Panc1 (cell line): ENCODE measurements at places on chromosomes 2 and 18.

DNA sequence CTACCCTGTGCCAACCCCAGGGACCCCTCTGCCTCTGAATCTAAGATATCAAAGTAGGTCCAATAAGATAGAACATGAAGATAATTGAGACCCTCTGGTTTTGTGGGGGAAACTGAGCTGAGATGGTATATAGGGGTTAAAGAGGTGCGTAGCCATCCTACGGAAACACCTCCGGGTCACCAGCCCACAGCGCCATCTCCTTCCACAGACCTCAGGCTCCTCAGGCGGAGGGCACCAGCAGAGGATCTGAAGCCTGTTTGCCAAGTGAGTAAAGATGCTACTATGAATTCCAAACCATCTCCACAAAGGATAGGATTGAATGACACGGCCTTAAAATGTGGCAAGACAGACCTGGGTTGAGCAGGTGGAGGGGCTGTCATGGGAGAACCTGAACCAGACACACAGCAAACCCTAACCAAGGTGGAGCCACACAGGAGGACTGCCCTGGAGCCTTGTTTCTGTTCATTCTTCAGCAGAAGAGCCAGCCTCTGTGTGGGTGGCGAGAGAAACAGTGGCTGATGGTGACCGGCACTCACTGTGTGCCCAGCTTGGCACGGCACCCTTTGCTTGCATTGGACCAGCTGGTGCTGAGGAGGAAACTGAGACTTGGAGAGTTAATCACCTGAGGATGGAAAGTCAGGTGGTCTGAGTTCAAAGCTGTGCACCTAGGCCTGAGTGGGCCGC, 10.2 kb downstream of the GBX2 start:
- no peak for DNase-seq

DNA sequence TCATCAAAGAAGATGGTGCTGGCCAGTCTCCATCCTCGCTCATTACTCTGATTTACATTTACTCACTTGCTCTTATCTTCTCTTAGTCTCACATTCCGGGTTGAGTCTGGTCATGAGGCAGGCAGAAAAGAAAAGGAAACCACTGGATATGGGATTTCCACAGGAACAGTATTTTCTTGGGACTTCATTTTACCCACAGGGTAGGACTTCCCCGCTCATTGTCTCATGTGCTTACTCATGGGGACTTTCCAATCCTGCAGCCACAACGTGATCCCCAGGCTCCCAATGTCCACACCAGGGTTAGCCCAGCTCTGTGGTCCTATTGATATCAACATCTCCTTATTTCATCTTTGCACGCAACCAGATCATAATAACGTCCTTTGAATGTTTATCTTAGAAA, 373.8 kb downstream of the TMEM182 start:
- no peak for DNase-seq

DNA sequence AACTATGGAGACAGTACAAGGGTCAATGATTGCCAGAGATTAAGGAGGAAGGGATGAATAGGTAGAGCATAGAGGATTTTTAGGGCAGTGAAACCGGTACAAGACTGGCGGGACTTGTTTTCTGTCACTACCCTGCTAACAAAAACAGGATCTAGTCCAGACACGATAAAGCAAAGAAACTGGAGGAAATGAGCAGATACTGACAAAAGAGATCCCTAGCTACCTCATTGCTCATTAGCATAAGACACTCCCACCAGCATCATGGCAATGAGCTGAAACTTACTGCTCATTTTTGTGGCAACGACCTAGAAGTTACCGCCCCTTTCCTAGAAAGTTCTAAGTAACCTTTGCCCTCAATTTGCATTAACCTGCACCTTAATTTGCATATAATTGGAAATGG, 131.2 kb downstream of the ETAA1 start:
- no peak for DNase-seq

GRCh38 chr2:240823449-240824336, 3.7 kb upstream of the KIF1A start:
- DNase-seq, result no peak

GRCh38 chr2:203586696-203587095, 51.6 kb upstream of the RAPH1 start:
- DNase-seq, result no peak

GRCh38 chr2:55482186-55482884, 37.2 kb upstream of the CFAP36 start:
- peak; percentile 5 for DNase-seq

GRCh38 chr2:6896930-6897759, 19.6 kb downstream of the RSAD2 start:
- DNase-seq, result no peak

DNA sequence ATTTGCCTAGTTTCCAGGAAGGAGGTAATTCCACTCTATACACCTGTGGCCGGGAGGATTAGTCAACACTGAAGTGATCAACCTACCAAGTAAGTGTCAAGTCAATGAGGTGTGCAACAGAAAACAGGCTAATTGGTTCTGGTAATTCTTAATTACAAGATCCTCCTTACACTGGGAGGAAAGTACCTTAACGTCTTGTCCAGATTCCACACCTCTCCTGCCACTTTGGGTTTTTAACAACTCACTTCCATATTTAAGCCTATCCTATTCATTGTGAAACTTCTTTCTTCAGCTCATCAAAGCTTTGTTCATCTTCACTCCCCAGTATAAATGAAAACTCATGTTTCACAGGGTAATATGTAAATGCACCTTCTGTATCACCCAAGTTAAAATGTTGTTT, 22.0 kb upstream of the MAP4K4 start:
- no peak for DNase-seq

GRCh38 chr2:98240786-98241398, 105.4 kb upstream of the CNGA3 start:
- no peak for DNase-seq

- no peak for DNase-seq
Measured at GRCh38 chr18:56286775-56287325, 351.5 kb downstream of the TXNL1 start.

DNA sequence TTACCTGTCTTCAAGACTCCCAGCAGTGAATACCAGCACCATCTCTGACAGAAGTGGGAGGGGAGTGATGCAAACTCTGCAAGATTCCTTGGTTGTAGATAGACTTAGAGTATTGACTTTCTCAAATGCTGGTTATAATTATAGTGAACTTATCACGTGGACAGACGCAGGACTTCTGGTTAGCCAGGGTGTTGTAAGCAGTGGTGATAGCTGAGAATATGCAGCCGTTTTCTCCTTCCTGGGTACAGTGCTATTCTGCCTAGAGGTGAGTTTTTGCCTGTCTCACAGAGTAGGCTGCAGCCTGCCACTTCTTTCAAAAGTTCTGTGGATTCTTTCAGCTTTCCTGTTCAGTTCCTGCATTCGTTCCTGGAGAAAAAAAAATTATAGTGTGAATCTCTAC, 733 bp upstream of the CXCR2 start:
- DNase-seq, result no peak

- DNase-seq, result no peak
Measured at GRCh38 chr2:66156171-66156570, 278.8 kb upstream of the MEIS1 start.

- no peak for DNase-seq
Measured at GRCh38 chr2:206853915-206854314, 85.4 kb upstream of the CPO start.

DNA sequence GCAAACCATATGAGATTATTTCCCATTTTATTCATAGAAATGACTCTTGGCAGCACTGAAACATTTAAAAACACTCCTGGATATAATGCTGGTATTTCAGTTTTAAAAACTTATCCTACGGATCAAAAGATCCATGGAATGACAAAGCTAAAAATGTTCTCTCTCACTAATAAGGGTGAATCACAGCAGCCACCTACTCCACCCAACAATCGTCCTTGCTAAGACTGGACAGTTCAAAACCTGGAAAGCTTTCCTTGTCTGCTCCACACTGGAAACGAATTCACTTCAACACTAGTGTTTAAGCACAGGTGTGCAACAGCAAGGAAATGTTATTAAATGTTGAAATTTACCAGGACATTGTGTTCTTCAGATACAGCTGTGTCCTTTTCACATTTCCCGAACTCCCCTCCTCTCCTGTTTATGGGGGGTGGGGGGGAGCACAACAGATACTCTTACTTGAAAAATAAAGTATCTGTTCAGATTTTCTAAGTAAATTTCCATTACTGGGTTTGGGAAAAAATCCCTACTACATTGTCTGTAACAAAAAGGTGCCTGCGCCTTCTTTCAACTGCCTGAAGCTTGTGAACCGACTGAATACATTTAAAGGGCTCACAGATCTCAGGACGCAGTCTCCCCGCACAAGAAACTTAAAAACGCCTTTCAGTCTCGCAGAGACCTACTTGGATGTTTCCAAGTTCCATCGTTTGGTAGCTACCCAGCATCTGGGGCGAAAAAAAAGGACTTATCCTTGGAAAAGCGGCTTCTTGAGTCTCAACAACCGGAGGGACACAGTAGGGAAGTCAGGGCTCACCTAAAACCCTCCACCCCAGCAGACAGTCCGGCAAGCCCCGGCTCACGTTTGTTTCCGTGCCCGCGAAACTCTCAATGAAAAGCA, 1.3 kb downstream of the YWHAQ start:
- no peak for DNase-seq

DNA sequence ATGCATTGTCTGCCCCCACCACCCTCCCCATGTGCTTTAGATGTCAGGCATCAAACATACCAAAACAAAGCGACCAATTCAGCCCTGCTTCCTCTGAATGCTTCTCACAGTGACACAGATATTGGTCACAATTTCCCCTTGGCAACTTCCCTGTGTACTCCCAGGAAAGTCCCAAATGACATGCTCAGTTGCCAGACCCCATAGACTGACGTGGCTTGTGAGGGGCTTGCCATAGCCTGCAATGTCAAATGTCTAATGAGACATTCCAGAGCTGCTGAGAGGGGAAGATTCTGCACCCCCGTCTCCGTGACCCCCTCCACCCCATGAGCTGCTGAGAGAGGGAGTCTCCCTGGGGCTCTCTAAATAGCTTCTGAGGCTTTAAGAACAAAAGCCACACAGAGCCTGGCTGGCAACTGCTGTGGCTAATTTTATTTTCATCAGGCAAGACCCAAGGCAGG, 47.3 kb downstream of the RFTN2 start:
- DNase-seq, result no peak

DNA sequence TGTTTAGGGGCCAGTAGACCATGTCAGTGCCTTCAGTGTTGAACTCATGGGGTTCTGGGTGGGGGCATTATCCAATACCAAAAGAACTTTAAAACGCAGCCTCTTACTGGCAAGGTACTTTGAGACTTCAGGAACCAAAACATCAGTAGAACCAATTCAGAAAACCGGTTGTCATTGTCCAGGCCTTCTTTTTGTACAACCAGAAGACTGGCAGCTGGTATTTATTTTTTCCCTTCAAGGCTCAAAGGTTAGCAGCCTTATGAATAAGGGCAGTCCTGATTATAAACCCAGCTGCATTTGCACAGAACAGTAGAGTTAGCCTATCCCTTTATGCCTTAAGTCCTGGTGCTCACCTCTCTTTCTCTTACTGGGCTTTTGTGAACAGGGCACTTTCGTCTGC, 113.8 kb upstream of the EML6 start:
- DNase-seq, result no peak

- DNase-seq, result no peak
Measured at GRCh38 chr2:65421432-65421748, 11.0 kb downstream of the SPRED2 start.

DNA sequence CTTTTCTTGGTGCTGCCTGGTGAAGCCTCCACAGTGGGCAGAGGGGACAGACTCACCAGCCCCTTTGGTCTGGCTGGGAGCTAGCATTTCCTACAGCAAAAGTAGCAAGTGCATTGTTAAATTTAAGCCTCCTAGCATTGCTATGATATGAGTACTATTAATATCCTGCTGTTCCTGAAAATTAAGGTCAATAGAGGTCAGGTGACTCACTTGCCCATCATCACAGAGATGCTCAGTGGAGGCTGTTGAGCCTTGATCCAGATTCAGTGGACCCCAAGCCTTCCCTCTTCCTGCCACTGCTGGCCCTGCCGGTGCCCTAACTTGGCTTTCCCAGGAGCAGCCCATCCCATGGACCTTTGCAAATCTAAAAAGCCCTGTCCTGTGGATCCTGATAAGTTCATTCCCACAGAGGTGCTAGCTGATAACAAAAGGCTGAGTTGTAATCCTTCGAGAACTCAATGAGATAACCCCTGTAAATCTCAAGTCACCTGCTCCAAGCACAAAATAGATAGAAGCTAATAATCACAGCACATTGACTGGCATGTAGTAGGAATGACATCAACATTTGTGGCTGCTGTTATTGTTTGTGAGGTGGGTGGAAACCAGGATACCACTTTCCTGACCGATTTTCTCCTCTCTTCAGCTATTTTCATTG, 84.4 kb downstream of the THNSL2 start:
- DNase-seq, result no peak

DNA sequence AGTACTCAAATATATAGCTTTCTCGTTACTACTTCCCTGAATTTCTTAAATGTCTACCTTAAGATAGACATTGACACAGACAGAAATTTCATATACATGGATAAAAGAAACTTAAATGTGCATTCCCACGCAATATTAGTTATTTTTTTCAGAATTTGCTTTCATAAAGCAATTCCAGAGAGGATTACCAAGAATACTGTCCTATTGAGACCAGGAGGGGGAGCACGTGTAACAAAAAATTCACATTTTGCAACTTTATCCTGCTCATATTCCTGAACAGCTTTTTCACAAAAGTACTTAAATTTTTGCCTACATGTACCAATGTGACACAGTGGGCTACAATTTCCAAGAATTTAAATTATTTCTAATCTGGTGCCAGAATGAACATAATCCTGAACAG, 30.7 kb upstream of the ERCC3 start:
- DNase-seq, result peak; percentile 10

GRCh38 chr2:237570776-237571335, 4.5 kb downstream of the PRLH start:
- no peak for DNase-seq

DNA sequence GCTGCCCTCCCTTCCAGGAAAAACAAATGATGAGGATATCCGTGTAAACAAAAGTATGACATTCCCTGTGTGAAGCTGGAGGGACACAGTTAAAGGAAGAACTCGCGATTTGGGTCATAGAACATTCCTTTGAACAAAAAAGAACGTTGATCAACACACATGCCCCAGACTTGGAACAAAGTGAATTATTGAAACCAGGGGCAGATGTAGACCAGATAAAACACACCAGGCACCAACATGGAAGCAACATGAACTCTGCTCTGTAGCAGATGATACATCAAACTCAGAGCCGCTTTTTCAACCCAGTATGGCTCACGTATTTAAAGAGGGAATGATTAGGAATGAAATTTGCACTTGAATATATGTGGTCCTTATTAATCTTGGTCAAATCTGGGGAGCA, 206.5 kb downstream of the TMEM182 start:
- no peak for DNase-seq

GRCh38 chr2:21599417-21599816, 475.6 kb downstream of the TDRD15 start:
- no peak for DNase-seq

GRCh38 chr2:44119878-44120277, 48.8 kb upstream of the PPM1B start:
- no peak for DNase-seq

DNA sequence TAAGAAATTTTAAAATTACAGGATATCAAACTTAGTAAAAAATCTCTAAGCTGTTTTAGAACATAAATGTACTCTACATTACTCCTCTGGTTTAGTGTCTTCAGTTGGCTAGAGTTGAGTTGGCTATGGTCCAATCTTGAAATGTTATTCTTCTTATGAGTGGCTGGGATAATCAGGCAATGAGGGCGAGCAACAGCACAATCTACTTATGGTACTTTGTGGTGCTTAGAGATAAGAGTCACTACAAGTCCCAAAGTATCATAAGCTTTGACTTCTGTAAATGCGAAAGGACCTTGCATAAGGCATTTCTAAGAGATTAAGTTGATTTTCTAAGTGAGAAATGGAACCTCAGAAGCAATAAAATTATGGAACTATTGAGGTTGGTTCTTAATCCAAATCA, 361.7 kb downstream of the GPD2 start:
- DNase-seq, result no peak
